RPMI7951 (cell line): ENCODE measurements at places on chromosomes 6 and 20. TPM values are rescaled to one million over a fixed set of nuclear protein-coding genes. Genes with fewer than 3 reads are reported as not detected.
A peak's percentile ranks its signal among the peaks of the same experiment; 100 is the strongest.

Gene FOXF2
- 1.1 and 2.0 TPM in 2 replicates for total RNA-seq

Gene OTOR
- total RNA-seq = not detected in 2 replicates

Gene IP6K3
- 0.36 and 1.1 TPM in 2 replicates for total RNA-seq

DNA sequence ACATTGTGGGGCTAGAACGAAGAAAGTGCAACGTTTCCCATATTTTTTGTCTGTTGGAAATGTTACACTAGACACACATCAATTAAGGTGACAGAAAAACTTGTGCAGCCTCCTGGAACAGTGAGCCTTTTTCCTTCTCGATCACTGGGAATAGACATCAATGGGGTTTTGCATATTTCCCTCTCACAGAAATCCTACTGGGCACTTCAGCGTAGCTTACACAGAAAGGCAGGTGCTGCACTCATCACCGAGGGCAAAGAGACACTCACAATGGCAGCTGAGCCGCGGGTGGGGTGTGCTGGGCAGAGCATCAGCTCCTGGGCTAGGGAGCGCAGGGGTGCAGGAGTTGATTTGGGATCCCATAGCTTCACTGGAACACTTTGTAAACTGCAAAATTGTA, 64.5 kb downstream of the THBS2 start:
- no peak for DNase-seq

DNA sequence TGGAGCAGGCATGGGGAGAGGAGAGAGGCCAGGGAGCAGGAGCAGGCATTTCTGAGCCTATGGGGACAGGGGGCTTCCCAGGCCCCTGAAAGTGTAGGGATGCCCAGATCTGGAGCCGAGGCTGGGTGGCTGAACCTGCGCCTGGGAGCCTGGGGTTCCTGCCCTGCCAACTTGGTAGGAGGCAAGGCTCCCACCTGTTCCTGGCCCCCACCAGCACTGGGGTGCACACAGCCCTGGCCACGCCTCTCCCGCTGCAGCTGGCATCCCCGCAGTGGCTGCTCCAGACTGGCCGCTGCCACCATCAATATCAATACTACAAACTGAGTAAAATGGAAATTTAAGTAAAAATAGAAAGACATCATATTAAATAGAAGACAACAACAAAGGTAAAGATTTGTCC, 684.9 kb upstream of the MAP3K7 start:
- no peak for DNase-seq

GRCh38 chr20:18754653-18755045, 58.9 kb upstream of the SCP2D1 start:
- DNase-seq = no peak

DNA sequence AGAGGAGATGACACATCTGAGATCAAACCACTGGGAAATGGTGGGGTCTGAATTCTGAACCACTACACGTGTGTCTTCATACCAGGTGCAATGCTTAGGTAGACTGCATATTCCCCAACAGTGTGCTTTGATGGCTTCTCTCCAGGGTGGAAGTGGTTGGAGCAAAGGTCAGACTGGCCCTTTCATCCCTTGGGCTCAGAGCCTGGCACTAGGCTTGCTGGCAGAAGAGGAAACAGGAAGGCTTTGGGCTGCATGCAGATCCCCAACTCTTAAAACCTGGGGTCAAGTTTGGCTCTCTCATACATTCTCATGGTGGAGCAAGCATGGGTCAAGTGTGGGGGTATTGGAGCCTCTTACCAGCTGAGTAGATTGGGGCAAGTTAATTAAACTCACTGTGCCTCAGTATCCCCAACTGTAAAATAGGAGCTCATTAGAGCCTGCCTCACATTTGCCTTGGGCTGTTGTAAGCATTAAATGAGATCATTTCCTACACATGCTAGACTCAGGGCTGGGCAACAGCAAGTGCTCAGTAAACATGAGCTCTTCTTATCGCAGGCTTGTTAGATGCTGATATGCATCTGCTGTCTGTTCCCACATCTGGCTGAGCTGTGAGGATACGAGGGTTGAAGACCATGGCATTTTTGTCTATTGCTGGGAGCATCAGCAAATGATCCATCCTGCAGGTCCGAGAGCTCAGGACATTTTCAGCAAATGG, 51.6 kb upstream of the FAM83D start:
- DNase-seq = no peak

DNA sequence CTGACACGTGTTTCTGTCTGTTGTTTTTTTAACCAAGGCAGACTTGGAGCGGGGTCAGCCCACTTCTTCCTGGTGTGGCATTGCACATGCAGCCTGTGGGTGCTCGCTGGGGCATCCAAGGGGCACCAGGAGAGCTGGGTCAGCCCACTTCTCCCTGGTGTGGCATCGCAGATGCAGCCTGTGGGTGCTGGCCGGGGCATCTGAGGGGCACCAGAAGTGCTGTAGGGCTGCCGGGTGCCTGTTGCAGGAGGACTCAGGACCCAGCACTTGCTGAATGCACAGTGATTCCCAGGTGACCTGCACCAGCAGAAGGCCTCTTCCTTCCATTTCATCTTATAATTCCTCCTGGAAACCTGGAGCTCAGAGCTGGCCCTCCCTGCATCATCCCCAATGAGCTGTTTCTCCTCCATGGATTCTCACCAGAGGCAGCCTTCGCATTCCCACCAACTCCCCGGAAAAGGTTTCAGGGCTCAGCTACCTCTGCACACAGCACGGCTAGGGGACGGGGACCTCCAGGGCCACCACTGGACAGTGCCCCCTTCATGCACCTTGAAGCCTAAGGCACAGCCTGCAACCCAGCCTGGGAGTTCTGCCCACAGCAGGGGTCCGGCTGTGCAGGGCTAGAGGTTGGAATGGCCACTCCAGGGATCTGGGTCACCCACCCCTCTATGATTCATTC, 218.8 kb downstream of the TAF4 start:
- DNase-seq = no peak

GRCh38 chr6:137678451-137678850, 184.3 kb upstream of the OLIG3 start:
- no peak for DNase-seq

DNA sequence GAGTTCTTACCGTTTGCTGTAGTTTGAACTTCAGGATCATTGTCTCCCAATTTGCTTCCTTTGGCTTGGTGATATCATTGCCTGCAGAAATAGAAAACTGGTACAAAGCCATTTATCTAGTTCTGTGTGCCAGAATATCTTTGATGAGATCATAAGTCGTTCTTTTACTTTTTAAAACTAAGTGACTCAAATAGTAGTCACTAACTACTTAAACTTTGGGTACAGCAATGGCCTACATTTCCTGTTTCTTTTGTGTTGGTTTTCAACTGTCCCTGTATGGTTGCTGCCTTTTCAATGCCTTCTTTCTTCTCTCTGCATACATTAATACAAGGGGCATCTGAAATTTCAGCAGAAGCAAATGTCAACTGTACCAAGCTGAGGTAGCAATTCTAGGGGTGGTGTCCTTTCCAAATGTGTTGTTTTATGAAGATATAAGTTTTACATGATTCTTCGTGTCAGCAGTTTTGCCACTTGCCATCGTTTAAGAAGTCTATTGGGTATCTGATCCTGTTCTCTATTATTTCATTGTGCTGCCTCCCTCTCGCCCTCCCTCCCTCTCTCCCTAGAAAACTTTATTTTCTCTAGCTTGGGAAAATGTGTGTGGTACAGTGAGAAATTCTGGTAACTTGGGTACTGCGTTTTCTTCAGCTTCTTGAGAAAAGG, 238.5 kb downstream of the FARS2 start:
- peak; percentile 69 for DNase-seq

DNA sequence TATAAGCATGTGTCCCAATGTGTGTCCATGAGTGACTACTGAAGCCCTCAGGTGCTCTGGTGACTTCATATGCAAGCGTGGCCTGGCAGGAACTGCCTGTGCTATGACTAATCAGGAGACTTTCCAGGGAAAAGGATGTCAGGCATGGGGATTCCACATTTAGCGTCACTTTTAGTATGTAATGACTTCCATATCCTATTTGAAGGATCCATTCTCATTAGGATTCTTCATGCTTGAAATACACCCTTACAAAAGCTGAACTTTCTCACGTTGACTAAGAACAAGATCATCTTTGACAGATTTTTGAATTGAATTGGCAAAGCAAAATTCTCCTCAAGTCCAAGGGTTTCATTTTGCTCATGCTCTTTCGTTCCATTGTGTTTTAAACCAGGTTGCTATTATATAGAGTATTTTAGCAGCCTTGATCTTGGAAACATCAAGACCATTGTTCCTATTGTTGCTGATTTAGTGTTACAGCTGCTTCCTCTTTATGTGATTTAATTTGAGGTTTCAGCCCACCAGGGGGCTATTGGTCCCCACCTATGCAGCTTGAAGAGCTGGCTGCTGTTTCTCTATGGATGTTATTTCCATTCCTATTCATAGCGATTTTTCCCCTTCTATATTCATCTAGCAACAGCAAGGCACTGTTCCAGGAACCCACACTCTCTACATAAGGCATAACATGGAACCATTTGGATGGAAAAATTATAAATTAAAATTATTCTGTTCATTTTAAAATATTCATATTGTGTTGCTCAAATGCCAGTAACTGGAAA, 418.6 kb downstream of the CDKAL1 start:
- peak; percentile 92 for DNase-seq
